ENCODE measurements at places on chromosomes 7 and 10.
A peak's percentile ranks its signal among the peaks of the same experiment; 100 is the strongest.

DNA sequence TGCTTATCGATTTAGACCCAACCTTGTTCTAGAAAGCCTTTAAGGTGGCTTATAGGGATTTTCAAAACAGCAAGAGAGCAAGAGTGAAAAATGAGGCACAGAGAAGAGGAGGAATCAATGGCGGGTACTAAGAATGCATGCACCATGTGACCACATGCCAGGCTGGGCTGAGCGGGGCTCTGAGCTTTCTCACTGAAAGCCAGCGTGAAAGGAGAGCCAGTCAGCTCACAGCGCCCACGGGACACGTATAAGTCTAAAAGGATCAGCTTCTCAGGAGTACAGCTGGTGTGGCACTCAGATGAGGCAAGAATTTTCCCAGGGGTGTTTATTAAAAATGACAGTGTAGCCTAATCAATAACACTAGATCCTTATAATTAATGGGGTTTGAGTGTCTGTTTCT is 114.3 kb downstream of the SLIT1 start:
- no peak for DNase-seq

DNA sequence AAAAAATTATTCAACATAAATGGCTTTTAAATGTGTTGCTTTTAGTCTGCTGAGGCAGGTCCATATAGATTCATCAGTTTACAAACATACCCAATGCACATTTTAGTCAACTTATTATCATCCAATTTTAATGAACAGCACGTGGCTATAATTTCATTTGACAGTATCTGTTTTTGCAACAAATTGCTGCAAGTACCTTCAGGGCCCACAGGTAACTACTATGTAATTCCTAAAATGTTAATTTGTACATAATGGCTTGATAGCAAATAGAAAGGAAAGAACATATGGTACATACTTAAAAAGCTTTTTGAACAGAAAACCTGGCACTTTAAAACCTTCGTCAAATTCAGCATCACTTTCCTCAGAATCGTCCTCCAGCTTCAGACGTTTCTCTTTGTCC is 33.3 kb downstream of the ERCC6 start:
- DNase-seq, result no peak

- no peak for DNase-seq
These were observed 166.3 kb downstream of the PTPRN2 start for GRCh38 chr7:158421361-158421760.

GRCh38 chr7:18087026-18087686 is 59.5 kb upstream of the PRPS1L1 start:
- no peak for DNase-seq

DNA sequence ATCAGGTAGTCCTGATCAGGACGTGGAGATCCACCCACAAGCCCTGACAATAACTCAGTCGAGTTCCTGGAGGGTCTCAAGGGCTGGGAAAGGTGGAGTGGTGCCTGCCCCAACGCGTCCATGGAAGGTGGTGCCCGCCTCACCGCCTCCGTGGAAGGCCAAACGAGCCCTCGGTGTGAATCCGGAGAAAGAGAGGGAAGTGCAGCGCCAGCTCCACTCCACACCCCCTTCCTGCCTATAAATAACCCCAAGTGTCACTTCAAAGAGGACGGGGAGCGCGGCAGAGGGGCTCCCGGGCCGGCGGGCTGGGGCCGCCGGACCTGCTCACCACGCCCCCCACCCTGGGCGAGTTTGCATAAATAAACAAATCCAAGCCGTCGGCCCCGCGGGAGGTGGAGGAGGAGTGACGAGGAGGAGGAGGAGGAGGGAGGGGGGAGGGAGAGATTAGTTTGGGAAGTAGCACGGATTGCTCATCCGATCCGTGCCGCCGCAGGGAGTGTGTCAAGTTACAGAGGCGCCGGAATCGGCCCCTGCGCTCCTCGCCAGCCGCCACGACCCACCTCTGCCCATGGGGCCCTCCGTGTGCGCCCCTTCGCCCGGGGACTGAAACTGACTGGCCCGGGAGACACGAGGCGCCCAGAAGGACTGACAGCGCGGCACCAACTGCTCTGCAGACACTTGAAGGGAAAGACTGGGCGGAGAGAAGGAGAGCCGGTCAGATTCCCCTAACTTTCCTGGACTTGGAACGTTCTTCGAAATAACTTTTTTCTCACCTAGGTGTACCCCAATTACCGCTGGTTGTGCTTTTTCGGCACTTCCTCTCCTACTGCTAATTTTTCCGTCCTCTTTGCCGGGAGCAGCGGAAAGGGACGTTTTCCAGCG is at the start of gene COL13A1:
Gene COL13A1, plus strand, starts transcription at position 473 of the 882 bp plus-strand sequence. CDS start 518 bp downstream, outside the sequence.
- peak; percentile 66 for DNase-seq

GRCh38 chr7:129643550-129644170 is 32.1 kb downstream of the NRF1 start:
- peak; percentile 64 for DNase-seq

DNA sequence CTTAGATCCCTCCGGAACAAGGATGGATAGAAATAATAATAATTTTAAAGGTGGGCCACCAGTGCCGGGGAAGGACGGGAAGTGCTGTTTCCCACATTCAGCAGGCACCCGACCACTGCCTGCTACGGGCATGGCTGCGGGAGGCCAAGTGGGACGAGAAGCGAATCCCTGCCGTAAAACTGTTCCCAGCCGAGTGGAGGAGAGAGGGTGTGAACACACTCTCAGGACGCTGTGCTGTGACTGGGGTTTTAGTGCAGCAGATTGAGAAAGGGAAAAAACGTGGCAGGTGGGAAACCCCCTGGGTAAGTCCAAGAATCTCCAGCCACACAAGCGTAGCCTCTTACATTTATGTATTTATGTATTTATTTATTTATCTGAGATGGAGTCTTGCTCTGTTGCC is 158.8 kb downstream of the DNAJB6 start:
- DNase-seq, result no peak

DNA sequence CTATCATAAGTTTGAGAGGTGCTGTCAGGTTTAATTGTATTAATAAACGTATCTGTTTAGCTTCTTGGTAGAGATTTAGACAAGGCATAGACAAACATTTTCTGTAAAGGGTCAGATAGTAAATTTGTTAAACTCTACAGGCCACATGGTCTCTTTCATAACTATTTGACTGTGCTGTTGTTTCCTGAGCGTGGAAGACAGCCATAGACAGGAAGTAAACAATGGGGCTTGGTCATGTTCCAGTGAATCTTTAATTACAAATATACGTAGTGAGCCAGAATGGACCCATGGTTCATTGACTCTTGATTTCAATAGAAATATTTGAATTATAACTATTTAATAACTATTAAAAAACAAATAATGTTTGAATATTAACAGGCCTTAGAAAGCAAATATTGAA is 451.1 kb downstream of the SH2D4B start:
- no peak for DNase-seq

DNA sequence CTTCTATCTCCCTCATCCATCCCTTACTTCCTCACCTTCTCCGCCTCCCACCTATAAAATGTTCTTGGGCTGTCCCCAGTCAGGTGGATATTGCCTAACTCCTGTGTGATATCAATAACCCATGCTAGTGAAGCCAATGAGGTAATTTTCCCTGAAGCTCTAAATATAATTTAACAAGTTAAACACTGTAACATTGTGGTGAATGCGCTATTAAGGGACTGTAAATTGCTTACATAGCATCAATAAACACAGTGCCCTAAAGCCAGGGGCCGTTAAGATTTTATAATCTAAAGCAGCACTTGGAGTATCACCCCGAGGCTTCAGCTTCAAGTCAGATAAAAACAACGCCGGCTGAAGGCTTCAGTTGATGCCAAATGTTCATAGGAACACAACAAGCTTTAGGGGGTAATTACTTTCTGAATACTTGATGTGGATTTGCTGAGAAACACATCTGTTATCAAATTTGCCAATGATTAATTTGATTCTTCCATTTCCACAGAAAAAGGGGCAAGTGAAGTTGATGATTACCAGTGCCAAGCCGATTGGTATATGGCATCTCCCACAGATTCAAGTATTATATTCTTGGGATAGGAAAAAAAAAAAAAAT is 138.4 kb downstream of the CREB5 start:
- DNase-seq, result no peak

GRCh38 chr10:48885376-48885775 is 54.3 kb downstream of the LRRC18 start:
- peak; percentile 7 for DNase-seq

GRCh38 chr10:70782086-70782745 is 3.0 kb downstream of the TBATA start:
- DNase-seq, result no peak

GRCh38 chr10:3935141-3935540 is 150.1 kb upstream of the KLF6 start:
- no peak for DNase-seq

GRCh38 chr7:29149036-29149435 is 2.7 kb upstream of the CPVL start:
- no peak for DNase-seq

DNA sequence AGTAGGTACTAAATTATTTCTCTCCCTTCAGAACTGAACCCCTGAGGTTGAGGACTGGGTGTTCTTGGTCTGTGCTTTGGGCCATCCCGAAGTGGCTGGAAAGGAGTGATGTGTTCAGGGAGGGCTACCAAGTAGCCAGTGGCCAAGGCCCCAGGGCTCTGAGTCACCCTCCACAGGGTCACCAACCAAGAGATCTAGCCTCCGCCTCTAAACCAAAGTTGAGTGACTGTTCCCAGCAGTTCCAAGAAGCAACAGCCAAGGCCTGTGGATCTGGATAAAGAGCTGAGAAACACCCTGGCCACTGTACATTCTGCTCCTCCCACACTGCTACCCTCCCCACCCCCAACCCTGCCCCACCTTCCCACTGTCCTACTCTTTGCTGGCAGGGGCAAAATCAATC is 35.5 kb upstream of the KCNMA1 start:
- no peak for DNase-seq

GRCh38 chr10:114852197-114852596 is 30.6 kb downstream of the FHIP2A start:
- DNase-seq, result no peak

DNA sequence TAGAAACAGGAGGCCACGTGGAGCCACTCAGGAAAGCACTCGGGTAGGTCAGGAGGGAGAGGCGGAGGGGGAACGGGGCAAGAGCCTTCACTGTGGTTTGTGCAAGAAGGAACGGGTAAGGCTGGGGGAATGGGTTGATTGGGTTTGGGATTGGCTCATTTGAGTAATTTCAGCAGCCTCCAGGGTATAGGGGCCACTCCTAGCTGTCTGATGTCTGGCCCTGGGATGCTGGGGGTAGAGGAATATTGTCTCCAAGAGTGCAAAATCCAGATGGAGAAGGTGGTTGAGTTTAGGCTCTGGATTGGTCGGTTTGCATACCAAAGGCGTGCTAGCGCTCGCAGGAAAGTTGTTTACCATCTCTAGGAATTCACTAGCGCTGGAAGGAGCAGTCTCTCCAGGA is 47.2 kb downstream of the MYL10 start:
- no peak for DNase-seq

- DNase-seq, result no peak
These were observed 17.2 kb upstream of the AGR2 start for GRCh38 chr7:16822029-16822428.

DNA sequence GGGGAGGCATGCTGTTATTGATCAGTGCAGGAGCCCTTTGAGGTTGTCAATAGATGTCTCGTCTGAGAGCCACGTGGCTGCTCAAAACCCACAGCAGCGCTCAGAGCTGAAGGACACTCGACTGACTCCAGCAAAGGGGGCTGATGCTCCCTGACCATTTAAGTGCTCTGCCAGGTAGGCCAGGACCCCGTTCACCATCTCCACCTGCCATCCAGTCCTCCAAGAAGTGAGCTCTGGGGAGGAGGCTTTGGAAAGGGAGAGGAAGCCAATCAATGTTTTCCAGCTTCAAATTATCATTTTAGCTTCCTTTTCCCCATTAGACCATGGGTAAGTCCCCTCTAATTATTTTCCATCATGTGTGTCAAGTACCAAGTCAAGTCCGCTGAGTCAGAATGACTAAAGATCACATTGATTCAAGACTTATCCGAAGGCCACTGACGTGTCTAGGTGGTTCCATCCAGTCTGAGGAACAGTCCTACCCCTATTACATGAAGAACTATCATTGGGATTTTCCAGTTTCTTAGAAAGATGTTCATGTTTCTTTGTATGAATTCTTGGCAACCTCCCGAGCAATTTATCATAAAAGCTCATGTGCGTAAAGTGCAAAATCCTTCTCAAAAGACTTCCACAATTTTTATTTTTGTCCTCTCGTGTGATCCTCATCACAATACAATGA is 302.6 kb upstream of the LYZL1 start:
- DNase-seq, result peak; percentile 55

GRCh38 chr10:100878291-100878910 is 34.4 kb upstream of the SLF2 start:
- peak; percentile 69 for DNase-seq

DNA sequence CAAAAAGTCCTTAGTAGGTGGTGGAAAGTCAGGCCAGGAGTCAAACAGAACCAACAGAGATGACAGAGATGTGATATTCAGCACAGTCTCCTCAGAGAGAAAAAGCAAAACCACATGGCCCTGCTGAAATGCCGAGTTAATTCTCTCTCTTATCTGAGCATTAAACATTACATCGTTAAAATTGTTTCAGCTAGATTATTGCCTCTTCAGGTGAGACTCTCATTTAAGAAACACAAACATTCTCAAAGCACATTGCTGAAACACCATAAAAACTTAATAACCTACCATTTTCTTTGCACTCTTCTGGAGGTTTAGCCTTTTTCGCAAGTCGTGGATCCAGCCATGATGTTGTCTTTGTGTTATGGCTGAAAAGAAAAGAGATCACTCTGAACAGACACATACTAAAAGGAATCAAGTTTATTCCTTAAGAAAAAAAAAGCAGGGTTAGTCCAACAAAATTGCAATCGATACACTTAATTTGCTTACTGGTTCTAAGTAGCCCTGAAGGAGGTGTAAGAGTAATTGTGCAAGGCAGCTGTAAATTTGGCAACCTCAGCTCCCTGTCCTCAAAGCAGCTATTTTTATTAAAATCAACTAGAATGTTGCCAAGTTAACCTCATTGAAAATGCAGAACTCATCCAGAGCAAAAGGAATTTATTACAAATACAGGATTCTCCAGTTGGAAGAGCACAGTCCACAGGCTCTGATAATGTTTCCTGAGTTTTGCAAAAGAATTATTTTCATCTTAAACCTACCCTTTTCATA is 691.1 kb downstream of the PHTF2 start:
- no peak for DNase-seq

DNA sequence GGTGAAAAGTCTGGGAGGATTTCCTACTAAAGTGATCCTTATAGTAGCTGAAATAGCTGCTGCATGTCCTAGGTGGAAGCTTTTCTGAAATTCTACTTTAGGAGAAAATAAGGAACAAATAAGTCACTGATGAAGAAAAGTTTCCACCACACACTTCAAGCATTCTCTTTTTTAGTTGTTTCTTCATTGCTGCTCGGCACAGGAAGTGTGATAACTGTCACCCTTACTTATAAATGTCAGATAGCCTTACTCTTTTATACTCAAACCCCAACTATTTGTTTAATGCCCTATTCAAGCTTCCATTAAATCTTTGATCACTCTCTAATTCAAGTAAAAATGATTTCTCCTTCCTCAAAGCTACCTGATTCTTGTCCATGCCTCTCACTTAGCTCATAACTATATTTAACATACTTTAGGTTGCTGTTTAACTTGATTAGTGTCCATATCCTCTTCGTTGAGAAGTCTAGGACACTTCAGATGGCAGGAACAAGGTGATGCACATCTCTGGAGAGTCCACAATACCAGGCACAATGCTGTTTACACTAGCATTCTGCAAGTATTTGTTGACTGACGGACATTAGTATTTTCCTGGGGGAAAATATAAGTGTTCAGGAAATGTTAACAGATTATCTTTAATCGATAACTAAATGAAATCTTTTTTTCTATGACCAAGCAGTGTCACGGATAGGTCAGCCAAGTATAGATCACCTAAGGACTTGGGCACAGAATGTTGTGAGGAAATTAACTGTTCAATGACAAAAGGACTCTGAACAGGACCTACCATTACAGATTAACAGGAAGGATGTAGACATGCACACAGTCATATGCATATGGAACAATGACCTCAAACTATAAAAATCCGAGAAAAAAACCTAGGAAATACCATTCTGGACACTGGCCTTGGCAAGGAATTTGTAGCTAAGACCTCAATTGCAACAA is 67.4 kb downstream of the ZNF438 start:
- peak; percentile 94 for DNase-seq

Measured in kidney capillary endothelial cell (primary cell).